ENCODE measurements at places on chromosomes 2 and 18. TPM values are rescaled to one million over a fixed set of nuclear protein-coding genes. Genes with fewer than 3 reads are reported as not detected.
A peak's percentile ranks its signal among the peaks of the same experiment; 100 is the strongest.

The LRRC30 gene
- total RNA-seq = not detected

DNA sequence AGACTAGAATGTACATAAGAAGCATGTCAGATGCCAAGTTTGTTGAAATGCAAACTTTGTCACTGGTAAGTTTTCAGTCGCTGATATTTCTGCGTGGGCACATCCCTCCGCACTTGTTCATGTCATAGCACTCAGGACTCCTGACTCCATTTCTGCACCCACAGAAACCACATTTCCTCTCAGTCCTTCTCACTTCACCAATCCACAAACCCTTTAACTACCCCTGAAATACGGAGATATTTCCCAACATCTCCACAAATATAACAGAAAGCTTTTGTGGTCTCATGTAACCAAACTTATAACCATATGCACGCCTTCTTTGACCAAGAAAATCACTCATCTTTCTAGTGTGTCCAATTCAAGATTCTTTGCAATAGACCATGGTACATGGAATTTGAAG is 276.9 kb upstream of the ERBB4 start:
- DNase-seq = no peak

The VAMP5 gene
- total RNA-seq = 49.7 TPM

DNA sequence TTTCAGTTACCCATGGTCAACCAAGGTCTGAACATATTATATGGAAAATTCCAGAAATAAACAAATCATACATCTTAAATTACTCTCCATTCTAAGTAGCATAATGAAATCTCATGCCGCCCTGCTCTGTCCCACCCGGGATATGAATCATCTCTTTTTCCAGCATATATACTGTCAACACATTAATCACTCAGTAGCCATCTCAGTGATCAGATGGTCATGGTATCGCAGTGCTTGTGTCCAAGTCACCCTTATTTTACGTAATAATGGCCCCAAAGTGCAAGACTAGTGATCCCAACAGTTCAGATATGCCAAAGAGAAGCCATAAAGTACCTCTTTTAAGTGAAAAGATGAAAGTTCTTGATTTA is 43.8 kb downstream of the OSBPL6 start:
- DNase-seq = no peak

DNA sequence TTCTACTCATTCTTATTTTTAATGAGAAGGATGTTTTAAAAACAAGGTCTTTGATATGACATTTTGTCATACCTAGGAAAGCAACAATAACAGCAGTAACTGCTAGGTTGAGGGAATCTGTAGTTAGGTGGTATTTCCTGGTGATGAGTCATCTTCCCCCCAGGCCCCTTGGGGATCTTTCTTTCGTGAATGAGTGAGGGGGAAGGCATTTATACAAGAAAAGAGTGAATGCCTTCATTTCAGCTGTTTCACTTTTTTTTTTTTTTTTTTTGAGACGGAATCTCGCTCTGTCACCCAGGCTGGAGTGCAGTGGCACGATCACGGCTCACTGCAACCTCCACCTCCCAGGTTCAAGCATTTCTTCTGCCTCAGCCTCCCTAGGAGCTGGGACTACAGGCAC is 108.6 kb downstream of the MAP4K4 start:
- peak; percentile 45 for DNase-seq

- no peak for DNase-seq
These were observed 166.7 kb downstream of the FHOD3 start for GRCh38 chr18:36464126-36464651.

- no peak for DNase-seq
These were observed 84.0 kb upstream of the RFX8 start for GRCh38 chr2:101558740-101559525.

DNA sequence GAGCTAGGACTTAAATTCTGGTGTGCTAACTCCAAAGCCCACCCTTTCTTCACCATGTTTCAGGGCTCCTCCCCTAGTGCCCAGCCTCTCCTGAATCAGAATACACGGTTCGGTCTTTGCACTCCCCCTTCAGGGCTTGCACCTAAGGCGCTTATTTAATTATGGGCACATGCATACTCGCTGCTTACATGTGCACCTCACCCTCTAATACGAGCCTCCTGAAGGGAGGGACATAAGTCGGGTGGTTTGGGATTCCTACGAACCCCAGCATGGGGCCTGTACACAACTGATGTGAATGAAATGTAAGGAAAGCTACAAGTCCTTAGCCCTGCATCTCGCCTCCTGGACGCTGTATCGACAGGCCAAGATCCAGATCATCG is 435 bp downstream of the IFT172 start:
- no peak for DNase-seq

- no peak for DNase-seq
These were observed 71.4 kb upstream of the TANK start for GRCh38 chr2:161088658-161089350.

- no peak for DNase-seq
These were observed 153.2 kb upstream of the MYT1L start for GRCh38 chr2:2484301-2484700.

The CKAP2L gene
- total RNA-seq = 46.1 TPM

- no peak for DNase-seq
These were observed 113.3 kb upstream of the ACVR1C start for GRCh38 chr2:157741819-157742484.

The SPATA3 gene
- total RNA-seq = 0.24 TPM

- DNase-seq = no peak
These were observed 979.4 kb upstream of the CNTNAP5 start for GRCh38 chr2:123045713-123046112.

GRCh38 chr2:15385184-15385583 is 175.9 kb downstream of the NBAS start:
- no peak for DNase-seq

DNA sequence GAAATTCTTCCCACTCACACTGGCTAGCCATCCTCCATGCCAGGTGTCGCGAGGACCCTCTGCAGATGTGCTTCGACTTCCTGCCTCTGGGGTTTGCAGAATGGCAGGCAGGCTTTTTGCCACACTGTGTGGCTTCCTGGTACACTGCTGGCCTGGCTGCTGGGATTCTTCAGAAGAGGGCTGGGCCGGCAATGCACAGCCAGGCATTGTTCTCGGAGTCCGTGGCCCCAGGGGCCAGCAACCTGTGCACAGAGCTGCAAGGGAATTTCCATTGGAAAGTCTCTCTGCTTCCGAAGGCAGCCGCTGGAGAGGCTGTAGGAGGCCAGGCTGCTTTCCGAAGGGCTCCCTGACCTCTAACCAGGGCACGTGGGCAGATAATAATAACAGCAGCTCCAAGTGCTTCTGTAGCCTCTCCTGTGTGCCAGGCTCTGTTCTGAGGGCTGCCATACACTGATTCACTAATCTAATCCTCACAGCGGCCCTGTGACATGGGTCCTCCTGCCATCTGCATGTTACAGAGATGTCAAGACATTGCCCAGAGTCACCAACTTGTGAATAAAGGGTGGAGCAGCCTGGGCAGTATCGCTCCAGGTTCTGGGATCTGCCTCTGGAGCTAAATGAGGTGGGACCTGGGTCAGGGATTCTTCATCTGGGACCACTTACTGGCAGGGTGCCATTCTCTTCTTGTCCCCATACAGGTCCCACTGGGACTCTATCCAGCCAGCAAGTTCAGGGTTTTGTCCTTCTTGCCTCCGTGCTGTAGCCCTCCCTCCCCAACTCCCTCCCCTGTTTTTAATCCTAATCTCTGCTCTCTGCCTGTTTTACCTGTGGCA is 5.0 kb downstream of the LDLRAD4 start:
- no peak for DNase-seq

DNA sequence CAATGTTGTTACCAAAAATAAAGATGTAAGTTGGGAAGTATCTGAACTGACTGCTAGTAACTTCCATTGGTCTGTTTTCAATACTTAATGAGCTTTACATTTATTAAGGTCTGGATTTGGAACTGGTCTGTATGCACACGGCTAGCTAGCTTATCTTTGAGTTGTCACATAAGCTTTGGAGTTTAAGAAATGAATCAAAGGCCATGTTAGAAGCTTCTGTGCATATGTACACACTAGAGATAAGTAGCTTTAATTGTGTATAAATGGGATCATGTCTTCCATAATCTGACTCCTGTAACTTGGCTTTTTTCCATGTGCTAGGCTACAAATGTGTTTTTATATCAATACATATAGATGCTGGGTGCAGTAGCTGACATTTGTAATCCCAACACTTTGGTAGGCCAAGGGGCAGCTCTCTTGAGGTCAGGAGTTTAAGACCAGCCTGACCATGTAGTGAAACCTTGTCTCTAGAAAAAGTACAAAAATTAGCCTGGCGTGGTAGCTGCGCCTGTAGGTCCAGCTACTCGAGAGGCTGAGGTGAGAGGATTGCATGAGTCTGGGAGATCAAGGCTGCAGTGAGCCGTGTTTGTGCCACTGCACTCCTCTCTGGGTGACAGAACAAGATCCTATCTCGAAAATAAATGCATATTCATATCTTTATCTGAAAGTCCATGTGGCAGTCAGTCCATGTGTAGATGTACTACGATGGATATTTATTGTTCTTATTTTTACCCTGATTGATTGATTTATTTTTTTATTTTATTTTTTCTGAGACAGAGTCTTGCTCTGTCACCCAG is 27.2 kb downstream of the ATIC start:
- no peak for DNase-seq

DNA sequence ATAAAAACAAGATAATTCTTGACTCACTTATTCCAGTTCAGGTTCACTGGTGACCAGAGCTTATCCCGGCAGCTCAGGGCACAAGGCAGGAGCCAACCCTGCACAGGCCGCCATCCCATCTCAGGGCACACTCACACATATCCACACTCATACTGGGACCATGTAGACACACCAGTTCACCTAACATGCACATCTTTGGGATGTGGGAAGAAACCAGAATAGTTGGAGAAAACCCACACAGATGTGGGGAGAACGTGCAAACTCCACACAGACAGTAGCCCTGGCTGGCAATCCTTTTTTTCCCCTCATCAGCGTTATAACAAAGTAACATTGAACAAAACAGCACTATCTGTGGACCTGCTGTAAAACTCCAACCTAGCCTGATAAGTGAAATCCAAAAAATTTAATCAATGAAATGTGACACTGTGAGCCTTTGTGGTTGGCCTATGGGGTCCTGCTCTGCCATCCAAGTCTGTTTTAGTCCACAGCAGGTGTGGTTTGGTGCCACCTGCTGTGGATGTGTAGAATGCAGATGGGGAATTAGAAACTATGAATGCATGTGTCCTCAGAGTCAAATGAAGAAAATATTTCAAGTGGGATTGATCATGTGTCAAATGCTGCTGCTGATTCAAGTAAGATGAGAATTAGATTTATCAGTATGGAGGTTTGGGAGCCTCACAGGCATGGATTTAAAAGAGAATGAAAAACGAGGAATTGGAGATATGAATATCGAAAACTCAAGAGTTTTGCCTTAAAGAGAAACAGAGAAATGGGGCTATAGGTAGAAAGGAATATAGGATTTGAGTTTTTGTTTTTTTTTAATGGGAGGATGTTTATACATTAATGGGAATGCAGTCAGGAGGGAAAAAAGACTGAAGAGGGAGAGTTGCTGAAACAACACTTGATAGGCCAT is 47.0 kb downstream of the UGP2 start:
- peak; percentile 63 for DNase-seq

The CHRND gene
- not detected for total RNA-seq

DNA sequence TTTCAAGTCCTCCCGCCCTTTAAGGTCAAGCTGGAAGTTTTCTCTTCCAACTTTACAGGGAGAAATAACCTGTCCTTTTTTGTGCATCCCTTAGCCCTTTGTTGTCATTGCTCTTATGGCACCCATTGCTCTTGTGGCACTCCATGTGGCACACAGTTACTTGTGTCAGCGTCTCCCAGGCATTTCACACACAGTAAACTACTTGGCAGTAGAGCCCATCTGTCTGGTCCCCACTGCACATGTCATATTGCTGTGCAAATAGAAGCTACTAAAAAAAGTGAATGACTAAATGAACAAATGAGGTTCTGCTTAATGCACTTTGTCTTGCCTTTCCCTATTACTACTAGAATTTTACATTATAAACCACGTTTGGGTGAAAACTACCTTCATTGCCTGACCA is 149.3 kb downstream of the EML6 start:
- DNase-seq = no peak

- DNase-seq = no peak
These were observed 290.8 kb downstream of the KCNS3 start for GRCh38 chr2:18169121-18169892.

DNA sequence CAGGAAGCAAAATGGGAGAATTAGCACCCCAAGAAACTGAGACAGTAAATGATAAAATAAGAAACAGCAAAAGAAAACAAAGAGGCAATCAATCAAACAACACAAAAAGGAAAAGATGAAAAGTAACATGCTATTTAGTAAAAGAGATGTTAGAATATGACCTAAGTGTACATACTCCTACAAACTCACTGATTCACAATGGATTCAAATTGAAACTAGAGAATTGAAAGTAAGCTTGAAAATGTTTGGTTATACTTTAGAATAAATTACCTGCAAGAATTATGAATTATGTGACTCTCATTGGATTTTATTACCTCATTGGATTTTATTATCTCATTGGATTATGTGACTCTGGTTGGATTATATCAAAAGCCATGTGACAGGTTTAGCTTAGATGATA is 22.8 kb upstream of the CCNYL1 start:
- no peak for DNase-seq

- DNase-seq = no peak
These were observed 53.5 kb upstream of the RMDN2 start for GRCh38 chr2:37871456-37872191.

All from activated CD4-positive, alpha-beta memory T cell treated with anti-CD3 and anti-CD28 coated beads for 36 hours (primary cell).